ENCODE measurements at places on chromosomes 1 and 21. TPM values are rescaled to one million over a fixed set of nuclear protein-coding genes. Genes with fewer than 3 reads are reported as not detected.
A peak's percentile ranks its signal among the peaks of the same experiment; 100 is the strongest.

DNA sequence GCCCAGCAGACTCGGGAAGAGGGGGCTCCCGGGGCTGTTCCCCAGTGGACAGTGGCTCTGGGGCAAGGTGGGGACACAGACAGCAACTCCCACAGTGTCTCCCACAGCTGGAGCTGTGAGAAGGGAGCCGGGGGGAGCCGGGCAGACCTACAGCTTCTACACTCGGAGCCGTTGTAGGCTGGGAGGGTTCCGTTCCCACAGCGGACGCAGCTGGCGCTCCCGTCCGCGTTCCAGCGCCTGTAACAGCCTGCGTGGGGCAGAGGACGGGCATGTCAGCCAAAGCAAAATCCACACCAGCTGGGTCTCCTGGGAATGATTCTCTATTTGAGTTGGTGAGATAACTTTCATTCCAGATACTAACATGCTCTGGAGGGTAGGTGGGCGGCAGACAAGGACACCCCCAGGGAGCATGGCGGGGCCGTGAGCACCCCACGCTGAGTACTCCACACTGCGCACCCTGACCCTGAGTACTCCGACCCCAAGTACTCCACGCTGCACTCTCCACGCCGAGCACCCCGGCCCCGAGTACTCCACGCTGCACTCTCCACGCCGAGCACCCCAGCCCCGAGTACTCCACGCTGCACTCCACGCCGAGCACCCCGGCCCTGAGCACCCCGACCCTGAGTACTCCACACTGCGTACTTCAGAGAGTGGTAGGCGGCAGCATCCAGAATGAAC lies 13.4 kb upstream of the RNF223 start:
- DNase-seq = no peak
- no peaks in the 10 kb centered on the region for H3K4me1 ChIP-seq
- no peaks in the 10 kb centered on the region for H3K27me3 ChIP-seq
- H3K36me3 ChIP-seq = no peaks in the 10 kb centered on the region

Gene LMOD1
- total RNA-seq = 87.2 TPM

DNA sequence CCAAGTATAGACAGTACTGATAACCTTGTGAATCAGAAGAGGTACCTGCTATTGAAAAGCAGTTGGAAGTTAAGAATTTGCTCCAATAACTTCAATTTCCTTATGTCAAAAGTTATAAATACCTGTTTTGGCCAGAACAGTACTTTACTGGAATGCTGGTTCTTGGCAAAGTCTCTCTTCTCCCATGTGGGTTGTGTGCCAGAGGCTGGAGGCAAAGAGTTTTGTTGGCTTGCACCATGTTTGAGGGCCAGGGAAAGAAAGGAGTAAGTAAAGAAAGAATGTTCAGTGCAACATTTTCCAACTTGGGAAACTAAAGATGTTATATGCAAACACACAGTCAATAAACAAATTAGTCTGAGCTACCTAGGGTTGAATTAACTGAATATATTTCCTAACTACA lies 67.0 kb upstream of the DYNLT5 start:
- H3K36me3 ChIP-seq = no peaks in the 10 kb centered on the region
- no peak for DNase-seq
- H3K27me3 ChIP-seq = no peaks in the 10 kb centered on the region
- no peak overlapping the region for H3K4me3 ChIP-seq
- peak overlapping the region; percentile 20 for H3K27ac ChIP-seq

Gene SRM
- total RNA-seq = 33.5 TPM

- H3K27ac ChIP-seq = no peak overlapping the region
- no peaks in the 10 kb centered on the region for H3K36me3 ChIP-seq
- DNase-seq = no peak
- peaks cover 5% of the 10 kb centered on the region for H3K4me1 ChIP-seq
- H3K27me3 ChIP-seq = no peaks in the 10 kb centered on the region
Measured at GRCh38 chr1:107142140-107142542, 1.3 kb downstream of the NTNG1 start.
